ENCODE measurements at places on chromosomes 12 and 14. TPM values are rescaled to one million over a fixed set of nuclear protein-coding genes. Genes with fewer than 3 reads are reported as not detected.

RNASE1 gene
- total RNA-seq: 182 TPM

DNA sequence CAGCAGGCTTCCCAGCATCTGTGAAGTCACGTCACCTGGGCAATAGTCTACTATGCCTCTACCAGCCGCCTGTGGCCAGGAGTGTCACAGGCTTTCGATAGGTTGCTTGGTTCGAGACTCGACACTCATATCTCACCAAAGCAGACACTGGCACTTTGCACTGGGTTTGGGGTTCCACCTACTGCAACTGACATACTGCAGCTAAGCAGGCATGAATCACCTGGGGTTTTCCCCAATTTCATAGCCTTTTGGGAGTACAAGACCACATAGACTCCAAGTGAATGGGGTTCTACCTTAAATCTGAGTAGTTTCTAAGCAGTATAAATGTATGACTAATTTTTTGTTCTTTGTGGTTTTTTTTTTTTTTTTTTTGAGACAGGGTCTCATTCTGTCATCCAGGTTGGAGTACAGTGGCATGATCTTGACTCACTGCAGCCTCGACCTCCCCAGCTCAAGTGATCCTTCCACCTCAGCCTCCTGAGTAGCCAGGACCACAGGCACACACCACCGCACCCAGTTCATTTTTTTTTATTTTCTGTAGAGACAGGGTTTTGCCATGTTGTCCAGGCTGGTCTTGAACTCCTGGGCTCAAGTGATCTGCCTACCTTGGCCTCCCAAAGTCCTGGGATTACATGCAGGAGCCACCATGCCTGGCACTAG, 32.1 kb downstream of the DMAC2L start:
- DNase-seq: no peak
- H3K4me1 ChIP-seq: peaks cover 34% of the 10 kb centered on the region
- no peaks in the 10 kb centered on the region for H3K36me3 ChIP-seq
- H3K27me3 ChIP-seq: no peaks in the 10 kb centered on the region

GRCh38 chr12:106132175-106133135, 6.3 kb downstream of the NUAK1 start:
- H3K36me3 ChIP-seq: no peaks in the 10 kb centered on the region
- no peak overlapping the region for H3K27ac ChIP-seq
- H3K4me1 ChIP-seq: peaks cover 54% of the 10 kb centered on the region
- no peaks in the 10 kb centered on the region for H3K27me3 ChIP-seq
- H3K4me3 ChIP-seq: no peak overlapping the region
- no peak for DNase-seq

- H3K4me1 ChIP-seq: peaks cover 12% of the 10 kb centered on the region
- H3K36me3 ChIP-seq: peaks cover 7% of the 10 kb centered on the region
- H3K27me3 ChIP-seq: no peaks in the 10 kb centered on the region
- no peak for DNase-seq
Measured at GRCh38 chr14:77104393-77104792, 6.3 kb downstream of the CIPC start.

DNA sequence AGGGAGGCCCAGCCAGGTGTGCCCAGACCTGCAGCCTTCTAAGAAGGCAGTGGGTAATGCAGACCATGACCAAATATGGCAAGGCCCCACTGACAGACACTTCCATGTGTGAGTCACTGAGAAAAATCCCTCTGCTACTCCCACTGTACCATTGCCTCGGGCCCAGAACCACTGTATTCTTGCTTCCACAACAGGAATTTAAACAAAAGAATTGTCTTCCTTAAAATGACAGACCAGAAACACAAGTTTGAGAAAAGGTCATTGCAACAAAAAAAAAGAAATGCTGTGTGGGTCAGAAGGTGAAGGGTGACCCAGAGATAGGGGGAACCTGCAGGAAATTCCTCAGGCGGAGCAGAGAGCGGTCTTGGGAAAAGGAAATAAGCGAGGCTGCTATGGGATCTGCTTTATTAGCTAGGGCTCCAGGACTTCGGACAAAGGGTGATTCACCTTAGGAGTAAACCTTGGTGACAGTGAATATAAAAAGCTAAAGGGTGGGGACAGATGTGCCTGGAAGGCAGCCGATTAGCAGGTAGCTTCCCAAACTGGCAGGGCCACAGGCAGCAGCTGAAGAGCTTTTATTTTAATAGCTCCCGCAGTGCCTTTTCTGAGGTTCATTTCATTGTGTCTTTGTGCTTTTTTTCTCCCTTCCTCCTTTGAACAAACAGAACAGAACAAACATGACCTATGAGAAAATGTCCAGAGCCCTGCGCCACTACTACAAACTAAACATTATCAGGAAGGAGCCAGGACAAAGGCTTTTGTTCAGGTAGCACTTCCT, 185.3 kb upstream of the BCL2L14 start:
- H3K27ac ChIP-seq: peak overlapping the region; percentile 92
- peaks cover 2% of the 10 kb centered on the region for H3K36me3 ChIP-seq
- no peaks in the 10 kb centered on the region for H3K27me3 ChIP-seq
- DNase-seq: peak; percentile 95
- H3K4me3 ChIP-seq: no peak overlapping the region
